ENCODE measurements at places on chromosomes 6 and 20.

DNA sequence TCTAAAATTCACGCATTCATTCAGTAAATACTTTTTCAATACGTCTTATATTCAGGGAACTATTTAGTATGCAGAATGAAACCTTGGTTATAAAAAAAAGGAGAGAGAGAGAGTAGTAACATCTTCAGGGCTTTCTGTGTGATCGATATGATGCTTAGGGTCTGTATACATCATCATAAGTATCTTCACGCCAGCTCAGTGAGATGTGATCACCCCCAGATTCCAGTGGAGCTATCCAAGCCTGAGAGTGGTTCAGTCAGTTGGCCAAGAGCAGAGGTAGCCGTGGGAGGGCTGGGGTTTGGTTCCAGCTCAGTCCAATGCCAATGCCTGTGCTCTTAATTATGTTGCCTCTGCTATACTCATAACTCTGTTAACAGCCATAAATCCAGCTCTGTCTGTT is 8.6 kb downstream of the CD83 start:
- DNase-seq = no peak

DNA sequence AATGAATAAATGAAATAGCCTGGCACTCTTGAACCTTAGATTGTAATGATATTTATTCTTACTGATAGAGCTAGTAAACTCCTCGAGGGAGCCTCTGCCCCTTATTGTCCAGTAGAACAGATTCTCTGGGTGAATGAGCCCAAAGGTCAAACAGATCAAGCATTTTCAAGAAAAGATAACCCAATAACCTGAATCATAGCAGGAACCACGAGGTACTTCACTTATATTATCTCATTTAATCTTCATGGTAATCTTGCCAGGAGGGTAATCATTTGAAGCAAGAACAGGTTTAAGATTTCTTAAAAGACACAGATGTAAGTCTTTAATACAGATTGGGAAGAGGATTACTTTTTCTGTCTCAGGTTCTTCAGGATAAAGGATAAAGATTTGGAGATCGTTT is 17.0 kb upstream of the TBCC start:
- no peak for DNase-seq

DNA sequence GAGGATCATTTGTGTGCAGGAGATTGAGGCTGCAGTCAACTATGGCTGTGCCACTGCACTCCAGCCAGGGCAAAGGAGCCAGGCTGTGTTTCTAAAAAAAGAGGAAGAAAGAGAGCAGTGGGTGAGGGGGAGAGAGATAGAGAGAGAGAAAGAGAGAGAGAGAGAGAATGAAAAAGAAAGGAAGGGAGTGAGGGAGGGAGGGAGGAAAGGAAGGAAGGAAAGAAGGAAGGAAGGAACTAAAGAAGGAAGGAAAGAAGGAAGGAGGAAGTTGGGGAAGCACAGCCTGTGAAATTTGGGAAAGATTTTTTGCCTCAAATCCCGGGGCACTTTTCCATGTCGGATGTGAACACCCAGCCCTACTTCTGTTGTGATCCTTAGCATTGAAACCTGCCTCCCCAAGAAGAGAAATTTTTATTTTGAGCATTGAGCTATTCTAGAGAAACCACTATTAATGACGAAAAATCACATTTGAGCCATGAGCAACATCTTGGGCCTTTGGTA is 57.8 kb downstream of the FOXA2 start:
- DNase-seq = no peak

GRCh38 chr6:148435386-148435785 is 92.7 kb downstream of the SASH1 start:
- no peak for DNase-seq

DNA sequence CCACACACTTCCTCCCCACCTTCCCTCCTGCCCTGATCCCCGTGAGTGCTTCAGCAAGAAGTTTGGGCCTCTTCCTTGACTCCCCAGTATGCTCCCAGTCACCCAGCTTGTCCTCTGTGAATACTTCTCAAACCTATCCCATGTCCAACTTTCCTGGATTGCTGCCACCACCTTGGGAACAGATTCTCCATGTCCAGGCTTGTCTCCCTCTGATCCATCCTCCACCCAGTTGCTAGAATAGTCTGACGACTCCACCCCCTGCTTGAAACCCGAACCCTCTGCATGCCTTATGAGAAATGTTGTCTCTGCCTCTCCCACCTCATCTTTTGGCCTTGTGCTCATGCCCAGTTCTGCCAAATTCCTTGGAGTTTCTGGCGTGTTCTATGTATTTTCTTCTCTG is 108.0 kb downstream of the PPP1R14C start:
- DNase-seq = no peak

- no peak for DNase-seq
Measured at GRCh38 chr6:99808992-99809391, 185.0 kb downstream of the MCHR2 start.

GRCh38 chr20:39986173-39986904 is 702.7 kb downstream of the MAFB start:
- DNase-seq = peak; percentile 36
